Fibroblast of skin of right quadriceps (primary cell): ENCODE measurements at places on chromosomes 13 and 19.

DNA sequence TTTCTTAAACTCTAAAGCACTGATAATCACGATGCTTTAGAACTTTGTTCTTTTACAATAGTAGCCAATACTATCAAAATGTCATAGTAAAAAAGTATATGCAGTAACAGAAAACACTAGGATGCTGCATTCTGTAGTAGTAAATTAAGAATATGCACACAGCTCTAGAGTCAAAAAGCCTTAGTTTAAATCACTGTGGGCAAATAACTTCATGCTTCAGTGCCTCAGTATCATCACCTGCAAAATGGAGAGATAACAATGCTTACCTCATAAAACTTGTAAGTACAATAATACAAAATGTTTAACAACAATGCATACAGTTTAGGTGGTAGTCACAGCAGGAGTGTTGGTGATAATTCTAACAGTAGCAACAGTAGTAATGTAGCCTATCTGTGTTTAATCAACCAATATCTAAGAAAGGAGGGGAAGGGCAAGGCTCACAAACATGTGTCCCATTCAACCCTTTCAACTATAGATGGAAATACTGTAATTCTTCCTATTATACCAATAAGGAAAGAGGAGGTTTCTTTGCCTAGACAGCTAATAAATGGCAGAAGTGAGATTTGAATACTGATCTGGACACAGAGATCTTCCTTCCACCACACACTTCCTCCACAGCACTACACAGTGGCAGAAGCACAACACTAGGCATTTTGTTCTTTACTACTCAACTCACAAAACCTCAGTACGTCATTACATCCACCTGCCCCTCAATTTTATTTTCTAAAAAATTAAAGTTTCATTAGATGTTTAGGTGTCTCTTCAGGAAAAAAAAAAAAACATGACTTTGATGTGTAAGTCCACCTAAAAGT is 4.6 kb downstream of the RBM26 start:
- no peak for DNase-seq

DNA sequence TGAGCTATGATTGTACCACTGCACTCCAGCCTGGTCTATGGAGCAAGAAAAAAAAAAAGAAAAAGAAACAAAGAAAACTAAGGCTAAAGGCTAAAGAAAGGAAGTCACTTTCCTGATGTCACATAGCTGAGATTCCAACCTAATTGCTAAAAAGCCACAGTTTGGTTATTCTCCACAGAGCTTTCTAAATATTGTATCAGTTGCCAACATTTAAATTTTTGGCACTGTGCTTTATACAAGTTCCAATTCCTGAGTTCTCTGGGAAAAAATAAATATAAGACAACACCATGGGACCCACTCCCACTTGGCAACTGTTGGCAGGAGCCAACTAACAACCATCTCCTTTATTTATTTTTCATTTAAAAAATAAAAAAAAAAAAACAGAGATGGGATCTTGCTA is 11.2 kb upstream of the LYPD3 start:
- peak; percentile 87 for DNase-seq

DNA sequence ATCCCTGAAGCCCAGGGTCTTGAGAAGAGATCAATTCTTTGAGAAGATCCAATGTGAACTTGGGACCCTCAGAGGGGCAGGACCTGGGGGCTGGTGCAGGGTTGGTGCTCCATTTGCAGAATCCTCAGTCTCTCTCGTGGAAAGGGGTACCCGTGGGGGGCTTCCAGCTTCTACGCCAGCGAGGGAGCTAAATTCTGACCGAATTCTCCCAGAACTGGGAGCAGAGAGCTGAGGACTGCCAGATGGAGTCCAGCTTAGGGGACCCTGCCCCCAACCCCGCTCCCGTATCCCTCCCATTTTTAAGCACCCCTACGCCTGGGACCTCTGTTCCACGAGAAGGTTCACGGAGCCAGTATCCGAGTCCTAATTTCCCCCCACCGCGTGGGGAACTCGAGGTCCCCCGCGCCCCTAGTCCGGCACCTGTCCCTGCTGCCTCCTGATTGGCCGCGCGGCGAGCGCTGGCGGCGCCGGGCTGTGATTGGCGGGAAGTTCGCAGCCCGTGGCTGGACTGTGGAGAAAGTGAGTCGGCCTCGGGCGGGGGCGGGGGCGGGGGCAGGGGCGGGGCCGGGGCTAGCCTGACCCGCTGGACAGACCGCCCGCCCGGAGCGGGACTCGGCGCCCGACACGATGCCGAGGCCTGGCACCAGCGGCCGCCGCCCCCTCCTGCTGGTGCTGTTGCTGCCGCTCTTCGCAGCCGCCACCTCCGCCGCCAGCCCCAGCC is 4.4 kb upstream of the LTBP4 start:
- peak; percentile 38 for DNase-seq

GRCh38 chr19:19533841-19534240 is 4.2 kb upstream of the CILP2 start:
- no peak for DNase-seq

- no peak for DNase-seq
These were observed 437 bp downstream of the SMARCA4 start for GRCh38 chr19:10961073-10961860.

DNA sequence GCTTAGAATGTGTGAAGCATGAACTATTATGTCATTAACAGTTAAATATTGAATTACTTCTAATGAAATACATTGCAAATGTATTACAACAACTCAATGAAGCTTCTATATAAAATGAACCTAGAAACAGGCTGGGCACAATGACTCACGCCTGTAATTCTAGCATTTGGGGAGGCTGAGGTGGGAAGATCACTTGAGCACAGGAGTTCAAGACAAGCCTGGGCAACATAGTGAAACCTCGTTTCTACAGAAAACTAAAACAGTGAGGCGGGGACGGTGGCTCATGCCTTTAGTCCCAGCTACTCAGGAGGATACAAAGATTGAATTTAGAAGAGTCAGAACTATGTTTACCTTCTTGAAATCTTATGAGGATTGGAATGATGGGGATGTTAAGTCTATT is 505.1 kb downstream of the SLITRK5 start:
- no peak for DNase-seq

DNA sequence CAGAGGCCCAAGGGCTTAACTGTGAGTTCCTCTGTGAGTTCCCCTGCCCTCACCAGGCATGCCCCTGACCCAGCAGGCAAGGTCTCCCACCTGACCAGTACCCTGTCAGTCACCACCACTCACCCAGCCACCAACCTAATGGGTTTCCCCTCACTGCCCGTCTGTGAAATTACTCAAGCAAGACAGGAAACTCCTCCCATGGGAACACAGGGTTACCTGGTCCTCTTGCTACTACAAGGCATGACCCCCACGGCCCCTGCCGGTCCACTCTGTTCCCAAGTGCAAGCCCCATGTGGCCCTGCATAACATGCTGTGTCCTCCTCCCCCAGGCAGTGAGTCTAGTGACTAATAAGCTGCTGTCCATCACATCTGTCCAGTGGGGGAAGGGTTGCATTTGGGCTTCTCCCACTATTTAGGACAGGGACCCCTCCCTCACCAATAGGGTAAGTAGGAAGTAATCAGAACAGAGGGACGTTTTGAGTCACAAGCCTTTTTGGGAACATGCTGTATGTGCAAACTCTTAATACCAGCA is 8.0 kb upstream of the DHRS12 start:
- DNase-seq = no peak

DNA sequence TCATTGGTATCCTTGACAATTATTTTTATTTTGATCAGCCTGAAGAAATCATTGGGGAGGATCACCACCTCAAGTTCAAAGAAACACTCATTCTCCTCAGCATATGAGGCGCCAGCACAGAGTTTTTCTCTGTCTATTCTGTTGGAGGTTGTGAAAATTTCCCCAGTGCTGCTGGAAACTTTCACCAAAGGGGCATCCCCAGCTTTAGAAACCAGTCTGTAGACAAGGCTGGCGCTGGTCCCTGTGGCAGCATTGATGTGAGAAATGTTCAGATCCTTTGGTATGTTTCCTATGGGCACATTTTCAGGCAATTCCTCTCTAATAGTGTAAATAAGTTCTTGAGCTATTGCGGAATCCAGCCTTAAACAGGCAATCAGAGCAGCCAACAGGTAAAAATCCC is 2.1 kb downstream of the PCDH9 start:
- DNase-seq = no peak

- DNase-seq = no peak
These were observed 45.3 kb upstream of the VSTM2B start for GRCh38 chr19:29480507-29480906.

DNA sequence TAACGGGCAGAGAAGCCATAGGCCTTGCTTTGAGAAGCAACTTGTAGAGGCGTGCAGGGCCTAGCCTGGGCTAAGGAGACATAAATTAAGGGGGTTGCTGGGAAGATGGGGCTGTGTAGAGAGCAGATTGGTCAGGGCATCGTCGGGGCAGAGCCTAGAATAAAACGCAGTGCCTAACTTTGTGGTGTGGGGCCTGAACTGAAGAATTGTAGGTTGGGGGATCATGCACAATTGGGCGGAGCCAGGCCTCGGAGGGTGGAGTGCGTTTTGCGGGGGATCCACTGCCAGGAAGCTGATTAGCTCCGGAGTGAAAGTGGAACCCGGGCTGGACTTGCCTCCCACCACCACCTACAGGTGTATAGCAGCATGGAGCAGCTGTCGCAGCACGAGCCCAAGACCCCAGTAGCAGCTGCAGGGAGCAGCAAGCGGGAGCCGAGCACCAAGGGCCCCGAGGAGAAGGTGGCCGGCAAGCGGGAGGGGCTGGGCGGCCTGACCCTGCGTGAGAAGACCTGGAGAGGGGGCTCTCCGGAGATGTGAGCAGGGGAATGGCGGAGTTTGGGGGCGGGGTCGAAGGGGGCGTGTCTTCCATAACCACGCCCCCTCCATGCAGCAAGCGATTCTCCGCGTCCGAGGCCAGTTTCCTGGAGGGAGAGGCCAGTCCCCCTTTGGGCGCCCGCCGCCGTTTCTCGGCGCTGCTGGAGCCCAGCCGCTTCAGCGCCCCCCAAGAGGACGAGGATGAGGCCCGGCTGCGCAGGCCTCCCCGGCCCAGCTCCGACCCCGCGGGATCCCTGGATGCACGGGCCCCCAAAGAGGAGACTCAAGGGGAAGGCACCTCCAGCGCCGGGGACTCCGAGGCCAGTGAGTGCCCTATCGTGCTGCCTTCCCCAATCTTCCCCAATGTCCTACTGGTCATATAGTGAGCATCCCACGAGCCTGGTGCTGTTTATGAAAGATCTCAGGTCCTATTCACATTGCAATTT is 13.8 kb downstream of the DNASE2 start:
- DNase-seq = peak; percentile 61

GRCh38 chr19:38209671-38210457 is 14.2 kb downstream of the DPF1 start:
- DNase-seq = peak; percentile 37

DNA sequence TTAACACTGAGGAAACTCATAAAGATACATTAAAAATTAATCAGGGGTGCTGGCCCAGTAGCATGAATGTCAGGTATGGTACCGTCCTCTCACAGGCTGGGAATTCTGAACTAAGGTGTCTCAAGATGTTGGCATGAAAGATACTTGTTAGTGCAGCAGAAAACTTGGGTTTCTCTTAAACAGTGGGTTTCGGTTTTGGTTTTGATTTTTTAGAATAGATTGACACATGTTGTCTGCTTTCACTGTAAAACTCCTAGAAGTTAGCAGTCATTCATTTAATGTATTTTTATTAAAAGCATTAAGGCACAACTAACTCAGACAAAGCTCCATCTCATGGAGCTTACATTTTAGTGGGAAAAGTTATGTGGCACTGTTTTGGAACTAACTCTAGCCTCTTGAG is 3.5 kb upstream of the OBI1 start:
- DNase-seq = no peak

DNA sequence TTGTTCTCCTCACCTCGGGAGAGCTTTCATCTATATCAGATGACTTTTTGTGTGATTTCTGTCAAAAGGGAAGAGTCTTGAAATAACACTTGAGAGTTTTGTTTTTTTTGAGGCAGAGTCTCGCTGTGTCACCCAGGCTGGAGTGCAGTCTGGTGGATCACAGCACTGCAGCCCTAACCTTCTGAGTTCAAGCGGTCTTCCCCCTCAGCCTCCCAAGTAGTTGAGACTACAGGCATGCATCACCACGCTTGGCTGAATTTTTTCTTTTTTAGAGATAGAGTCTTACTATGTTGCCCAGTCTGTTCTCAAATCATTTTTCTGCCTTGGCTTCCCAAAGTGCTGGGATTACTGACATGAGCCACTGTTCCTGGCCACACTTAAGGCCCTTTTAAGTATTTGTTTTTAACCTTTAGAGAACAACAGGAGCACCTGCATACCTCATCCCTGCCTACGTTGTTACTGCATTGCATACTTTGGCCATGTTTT is 11.4 kb downstream of the NDFIP2 start:
- no peak for DNase-seq

DNA sequence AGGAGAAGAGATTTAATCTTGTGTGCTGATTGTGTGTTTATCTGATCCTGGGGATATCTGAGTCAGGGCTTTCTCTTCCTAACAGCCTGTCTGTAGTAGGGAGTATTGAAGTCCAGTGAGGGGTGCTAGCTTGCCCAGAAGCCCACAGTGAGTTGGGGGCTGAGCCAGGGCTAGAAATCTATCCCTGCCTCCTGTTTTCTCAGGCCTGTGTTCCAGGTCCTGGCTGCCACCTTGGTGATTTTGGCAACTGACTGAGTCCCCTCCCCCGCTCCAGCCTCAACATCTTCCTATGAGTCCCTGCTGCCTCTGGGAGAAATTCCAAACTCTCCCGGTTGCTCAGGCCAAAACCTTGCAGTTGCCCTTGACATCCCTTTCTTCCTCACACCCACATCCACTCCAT is 7.7 kb upstream of the NOVA2 start:
- DNase-seq = no peak
